A172 (cell line): ENCODE measurements at places on chromosomes 1 and 21. TPM values are rescaled to one million over a fixed set of nuclear protein-coding genes. Genes with fewer than 3 reads are reported as not detected.

Gene C1orf159
- total RNA-seq = 8.2 and 10.0 TPM in 2 replicates

GRCh38 chr1:112923959-112924349, 32.0 kb downstream of the SLC16A1 start:
- no peak for DNase-seq

DNA sequence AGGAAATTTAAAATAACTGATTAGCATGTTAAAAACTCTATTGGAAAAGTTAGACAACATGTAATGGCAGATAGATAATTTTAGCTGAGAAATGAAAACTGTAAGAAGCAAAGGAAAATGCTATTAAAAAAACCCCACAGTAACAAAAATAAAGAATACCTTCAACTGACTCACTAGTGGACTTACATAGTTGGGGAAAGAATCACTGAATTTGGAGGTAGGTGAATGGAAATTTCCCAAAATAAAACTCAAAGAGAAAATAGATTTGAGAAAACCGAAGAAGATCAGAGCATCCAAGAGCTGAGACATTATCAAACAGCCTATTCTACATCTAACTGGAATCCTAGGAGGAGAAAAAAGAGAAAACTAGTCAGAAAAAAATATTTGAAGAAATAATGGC, 34.7 kb downstream of the PDE4B start:
- DNase-seq = no peak

DNA sequence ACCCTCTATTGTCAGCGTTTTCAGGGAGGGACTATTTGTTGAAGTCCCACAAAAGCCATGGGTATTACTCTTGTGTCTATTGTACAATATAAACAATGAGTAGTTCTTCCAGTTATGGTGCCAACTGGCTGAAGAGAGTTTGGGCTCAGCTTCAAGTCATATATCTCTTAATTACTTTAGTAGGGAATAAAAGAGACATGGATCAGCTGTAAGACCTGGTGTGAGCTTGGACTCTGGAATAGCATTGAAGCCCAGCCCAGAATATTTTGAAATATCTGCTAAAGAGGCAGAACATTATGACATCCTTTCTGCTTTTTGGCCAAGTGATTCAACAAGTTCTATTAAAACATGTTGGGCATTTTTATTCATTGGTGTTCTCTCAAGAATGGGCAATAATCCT, 224.9 kb downstream of the BACH1 start:
- DNase-seq = no peak
